ENCODE measurements at places on chromosomes 12 and 14.

- DNase-seq, result no peak
Observed at GRCh38 chr14:27387463-27387862, 789.6 kb upstream of the NOVA1 start.

DNA sequence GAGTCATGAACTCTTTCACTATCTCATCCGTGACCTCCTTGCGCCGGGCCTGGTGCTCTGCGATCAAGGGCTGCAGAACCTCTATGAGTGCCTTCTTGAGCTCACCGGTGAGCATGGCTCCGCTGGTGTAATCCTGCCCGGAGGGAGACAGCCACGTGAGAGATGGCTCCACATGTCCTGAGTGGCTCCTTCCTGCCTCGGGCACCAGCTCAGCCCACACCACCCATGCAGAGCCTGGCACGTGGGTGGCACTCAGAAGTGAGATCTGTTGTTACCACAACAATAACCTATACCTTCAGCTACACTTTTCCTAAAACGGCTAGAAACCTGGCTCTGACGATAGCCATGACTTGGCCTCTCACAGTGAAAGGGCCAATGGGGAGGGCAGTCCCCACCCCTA lies 11.8 kb downstream of the SLC25A47 start:
- DNase-seq, result no peak

DNA sequence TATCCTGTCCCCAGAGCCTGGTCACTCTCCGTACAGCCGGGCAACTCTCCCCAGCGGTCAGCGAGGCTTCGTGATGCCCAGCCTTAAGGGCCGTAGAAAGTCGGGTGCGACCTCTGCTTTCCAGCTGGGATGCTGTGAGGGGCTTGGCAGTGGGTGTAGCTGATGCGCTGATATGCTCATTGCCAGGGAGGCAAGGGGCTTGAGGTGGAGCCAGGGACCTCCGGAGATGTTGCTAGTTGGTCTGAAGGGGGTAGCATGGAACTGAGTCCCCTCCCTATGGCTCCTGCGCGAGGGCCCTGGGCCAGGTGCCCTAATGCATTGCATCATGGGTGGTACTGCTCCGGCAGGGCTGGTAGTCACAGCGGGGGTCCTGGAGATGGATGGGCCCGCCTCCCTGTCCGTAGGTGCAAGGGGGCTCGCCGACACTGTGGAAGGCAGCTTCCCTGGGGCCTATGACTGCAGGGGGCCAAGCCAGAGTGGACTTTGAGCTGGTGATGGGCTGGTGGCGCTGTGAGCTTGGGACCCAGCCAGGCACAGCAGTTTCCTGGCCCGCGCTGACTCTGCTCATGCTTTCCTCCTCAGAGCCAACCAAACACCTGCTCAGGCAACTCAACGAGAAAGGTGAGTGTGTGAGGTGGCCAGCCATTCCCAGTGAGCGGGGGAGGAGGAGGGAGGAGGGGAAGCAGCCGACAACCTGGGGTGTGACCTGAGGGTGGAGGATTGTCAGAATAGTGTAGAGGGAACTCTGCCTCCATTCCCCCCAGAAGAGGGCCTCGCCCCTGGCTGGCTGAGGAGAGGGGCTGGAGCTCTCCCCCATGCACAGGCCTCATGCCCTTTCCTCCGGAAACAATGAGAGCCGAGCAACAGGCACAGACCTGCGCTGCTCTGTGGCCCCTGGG lies 32.3 kb downstream of the PLEKHG3 start:
- no peak for DNase-seq

- no peak for DNase-seq
Observed at GRCh38 chr14:89479802-89480201, 62.8 kb upstream of the FOXN3 start.

DNA sequence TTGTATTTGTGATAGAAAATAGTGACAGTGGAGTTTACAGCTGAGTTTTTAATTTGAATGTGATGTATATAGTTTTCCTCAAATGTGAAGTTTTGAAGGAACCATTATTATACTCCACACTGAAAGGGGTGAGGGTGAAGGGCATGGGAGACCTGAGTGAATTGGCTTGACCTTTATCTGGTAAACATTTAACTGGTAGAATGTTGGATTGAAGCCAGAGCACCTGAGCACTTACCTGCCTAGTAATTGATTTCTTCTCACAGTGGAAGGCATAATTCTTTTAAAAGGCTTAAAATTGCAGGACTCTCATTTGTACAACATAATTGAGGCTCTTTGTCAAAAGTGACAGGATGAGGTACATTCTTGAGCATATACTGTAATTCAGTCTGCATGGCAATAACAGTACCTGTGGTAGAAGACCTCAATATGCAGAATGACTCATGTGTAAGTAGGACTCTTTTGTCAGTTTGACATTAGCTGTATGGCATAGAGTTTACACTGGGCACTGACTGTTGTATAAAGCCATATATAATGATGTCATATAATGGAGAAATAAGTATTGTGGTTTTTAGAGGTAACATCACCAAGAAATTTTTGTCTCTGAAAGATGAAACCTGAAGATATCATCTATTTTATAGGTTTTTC lies 309.6 kb downstream of the TMTC2 start:
- no peak for DNase-seq

DNA sequence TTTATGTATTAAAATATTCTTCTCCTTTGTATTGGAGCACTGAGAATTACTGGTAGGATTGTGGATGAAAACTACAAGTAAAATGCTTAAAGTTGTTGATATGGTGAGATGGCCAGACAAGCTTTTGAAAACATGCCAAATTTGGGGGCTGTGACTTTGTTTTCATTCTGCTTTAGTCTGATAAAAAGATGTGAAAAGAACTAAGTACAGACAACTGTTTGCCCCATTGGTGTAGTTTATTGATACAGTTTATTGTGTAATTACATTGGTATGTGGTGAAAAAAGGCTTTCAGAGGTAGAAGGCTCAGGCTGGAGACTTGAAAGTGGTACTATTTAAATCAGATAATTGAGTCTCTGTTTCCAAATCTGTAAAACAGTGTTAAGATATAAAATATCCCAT lies 746.8 kb downstream of the DIO2 start:
- no peak for DNase-seq

GRCh38 chr12:64745259-64745807 lies 13.9 kb downstream of the GNS start:
- DNase-seq, result no peak

GRCh38 chr14:72666610-72667009 lies 227.3 kb downstream of the DPF3 start:
- DNase-seq, result no peak

DNA sequence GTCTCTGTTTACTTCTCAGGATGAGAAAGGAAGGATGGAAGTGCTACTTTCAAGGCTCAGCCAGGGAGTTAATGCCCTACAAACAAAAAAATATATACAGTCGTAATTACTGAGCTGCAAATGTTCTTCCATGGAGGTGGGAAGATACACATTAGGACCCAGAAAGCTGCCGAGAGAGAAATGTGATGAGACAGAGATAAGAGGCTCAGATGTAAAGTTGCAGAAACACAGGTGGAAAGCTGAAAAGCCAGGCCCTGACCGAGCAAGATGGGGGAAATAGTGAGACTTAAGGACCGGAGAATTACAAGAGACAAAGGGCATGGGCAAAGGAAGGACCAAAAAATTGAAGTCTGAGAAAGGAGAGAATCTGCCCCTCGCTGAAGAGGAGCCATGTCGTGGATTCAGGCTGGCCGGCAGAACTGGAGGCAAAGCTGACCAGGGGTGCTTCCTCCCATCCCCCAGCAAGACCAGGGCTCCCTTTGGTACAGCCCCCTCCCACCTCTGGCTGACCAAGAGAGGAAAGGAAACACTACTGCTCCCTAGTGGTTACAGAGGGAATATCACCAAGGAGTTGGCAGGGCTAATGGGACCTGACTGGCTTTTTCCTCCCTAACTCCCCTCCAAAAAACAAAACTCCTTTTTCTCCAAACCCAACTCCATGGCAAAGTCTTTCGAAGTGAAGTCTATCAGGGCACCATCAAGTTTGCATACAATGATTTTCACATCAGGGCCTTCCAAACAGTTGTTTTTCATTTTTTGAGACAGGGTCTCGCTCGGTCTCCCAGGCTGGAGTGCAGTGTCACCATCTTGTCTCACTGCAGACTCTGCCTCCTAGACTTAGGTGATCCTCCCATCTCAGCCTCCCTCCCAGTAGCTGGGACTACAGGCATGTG lies 12.1 kb downstream of the ZFHX2 start:
- peak; percentile 8 for DNase-seq

DNA sequence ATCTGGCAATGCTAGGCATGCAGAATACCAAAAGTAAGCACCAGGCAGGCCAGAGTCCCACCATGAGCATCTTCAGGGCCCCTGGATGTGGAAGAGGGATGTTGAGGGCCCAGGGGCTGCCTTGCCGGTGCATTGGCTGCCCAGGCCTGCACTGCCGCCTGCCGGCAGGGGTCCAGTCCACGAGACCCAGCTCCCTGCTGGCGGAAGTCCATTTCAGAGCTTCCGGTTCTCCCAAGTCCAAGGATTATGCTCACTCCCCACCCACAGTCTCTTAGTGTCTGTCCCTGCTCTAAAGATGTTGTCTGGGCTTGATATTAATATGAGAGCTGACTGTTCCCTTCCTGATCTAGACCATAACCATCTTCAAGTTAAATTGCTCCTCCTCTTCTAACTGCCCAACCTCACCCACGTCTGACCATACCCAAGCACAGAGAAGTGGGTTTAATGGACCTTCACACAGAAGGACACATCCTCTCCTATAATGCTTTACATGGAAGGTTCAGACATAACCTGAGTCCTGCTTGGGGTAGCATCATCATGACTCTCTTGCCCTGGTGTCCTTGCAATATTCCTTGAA lies 117.4 kb downstream of the DAD1 start:
- no peak for DNase-seq

DNA sequence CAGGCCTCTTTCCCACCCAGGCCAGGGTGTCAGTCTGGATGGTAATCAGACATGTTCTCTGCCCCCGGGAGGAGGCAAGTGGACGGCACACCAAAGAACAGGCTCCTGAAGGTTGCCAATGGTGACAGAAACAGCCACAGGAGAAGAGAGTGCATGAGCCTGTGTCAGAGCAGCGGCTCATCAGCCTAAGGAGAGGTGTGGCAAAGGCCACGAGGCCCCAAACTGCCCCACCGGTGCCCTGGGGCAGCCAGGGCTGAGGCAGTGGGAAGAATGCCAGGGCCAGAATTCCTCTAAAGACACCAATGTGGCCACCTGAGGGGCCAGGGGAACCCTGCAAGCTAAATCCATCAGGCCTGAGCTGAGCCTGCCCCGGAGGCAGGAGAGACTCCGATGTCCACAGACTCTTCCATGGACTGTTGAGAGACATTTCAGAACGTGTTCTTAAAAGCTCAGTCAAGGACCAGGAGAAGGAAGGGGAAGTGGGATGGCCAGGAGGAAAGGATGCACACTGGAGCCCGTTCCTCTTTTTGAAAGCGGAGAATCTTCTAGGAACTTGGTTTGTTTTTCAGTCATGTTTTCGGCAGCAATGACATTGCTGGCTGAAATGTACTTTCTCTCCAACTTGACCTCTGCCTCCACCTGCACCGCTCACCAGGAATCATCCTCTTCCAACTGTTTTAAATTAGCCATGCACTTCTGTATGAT lies 176.3 kb upstream of the FKBP4 start:
- no peak for DNase-seq

GRCh38 chr12:103175625-103176024 lies 218.2 kb downstream of the ASCL1 start:
- DNase-seq, result no peak

DNA sequence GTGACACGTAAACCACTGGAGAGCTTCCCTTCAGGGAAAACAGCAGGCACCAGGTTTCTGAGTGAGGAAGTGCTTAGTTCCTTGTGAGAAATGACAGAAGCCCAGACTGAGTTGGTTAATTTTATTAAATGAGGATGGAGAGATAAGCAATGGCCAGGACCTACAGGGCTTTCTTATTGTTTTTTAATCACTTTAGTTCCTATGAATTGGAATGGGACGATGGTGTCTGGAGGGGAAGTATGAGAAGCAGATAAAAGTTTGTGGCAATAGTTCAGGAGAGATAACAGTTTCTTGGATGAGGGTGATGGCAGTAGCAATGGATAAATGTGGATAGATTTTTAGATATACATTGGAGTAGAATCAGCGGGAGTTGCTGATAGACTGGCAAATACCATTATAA lies 86.5 kb upstream of the PTPRR start:
- no peak for DNase-seq

DNA sequence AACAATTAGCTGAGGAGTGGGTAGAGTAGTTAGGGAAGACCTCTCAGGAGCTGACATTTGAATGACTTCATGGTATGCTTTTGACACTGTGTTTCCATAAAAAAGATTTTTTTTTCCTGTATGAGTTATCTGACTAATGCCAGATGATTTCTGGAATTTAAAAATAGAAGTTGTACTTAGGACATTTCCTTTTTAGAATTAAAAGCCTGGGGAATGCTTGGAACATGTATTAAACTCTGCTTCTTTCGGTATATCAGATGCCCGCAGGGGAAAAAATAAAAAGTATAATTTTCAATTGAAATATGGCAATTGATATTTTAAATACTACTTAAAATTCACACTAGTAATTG lies 41.1 kb downstream of the BRMS1L start:
- DNase-seq, result no peak

- DNase-seq, result no peak
Observed at GRCh38 chr14:63670692-63671091, 29.0 kb upstream of the WDR89 start.

DNA sequence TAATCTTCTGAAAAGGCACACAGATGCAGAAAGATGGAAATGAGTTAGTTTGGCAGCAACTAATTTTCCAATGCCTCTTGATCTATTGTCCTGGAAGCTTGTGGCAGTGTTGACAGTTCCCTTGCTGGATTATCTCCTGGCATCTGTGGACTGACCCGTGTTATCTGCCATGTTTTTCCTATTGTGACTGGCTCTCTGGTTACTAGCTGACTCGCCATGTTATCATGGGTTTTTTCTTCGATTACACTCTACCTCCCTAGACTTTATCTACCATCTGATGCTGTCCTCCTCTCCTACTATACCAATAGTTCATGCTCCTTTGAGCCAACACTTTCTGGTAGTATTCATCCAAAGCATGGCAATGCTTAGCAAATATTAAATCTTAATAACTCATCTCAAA lies 63.3 kb upstream of the FLRT2 start:
- no peak for DNase-seq
